ENCODE measurements at places on chromosomes 6 and 20.

DNA sequence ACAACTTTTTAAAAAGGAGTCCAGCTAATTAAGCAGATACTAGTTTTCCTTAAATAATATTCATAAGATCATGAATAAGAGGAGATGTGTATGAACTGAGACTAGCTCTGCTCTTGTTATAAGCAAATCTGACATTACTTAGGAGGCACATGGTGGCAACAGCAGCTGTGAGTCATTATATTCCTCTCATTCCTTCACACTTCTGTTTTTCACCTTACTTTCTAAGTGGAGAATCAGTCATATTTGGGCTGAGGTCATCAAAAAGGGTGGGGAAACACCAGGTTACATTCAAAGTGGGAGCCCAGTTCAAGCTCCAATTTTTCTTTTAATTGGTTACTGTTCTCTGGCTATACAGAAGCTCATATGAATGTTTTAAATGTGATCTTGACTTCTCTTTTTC, 6.0 kb upstream of the RIPPLY2 start:
- no peak for DNase-seq

- DNase-seq: no peak
Measured at GRCh38 chr20:51412951-51413481, 129.5 kb downstream of the NFATC2 start.

- DNase-seq: no peak
Measured at GRCh38 chr20:51469578-51470498, 72.7 kb downstream of the NFATC2 start.

GRCh38 chr20:17848249-17849048, 120.1 kb downstream of the SNX5 start:
- DNase-seq: no peak

DNA sequence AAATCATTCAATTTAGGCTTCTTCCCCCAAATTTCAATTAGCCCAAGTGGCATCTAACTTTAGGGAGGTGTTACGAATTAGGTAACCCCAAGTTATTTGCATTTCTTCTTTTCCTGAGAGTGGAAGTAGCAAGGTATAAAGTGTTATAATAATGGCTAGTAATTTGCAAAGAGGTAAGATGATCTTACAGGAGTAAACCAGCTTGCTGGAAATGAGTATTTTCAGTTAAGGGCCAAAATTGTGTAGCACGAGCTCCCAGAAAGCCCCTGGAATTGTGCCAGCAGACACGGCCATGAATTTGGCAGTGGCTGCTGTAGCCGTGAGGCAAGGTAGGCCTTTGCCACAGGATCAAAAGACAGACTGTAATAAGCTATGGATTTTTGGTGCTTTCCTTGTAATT, 38.0 kb downstream of the CITED2 start:
- no peak for DNase-seq

DNA sequence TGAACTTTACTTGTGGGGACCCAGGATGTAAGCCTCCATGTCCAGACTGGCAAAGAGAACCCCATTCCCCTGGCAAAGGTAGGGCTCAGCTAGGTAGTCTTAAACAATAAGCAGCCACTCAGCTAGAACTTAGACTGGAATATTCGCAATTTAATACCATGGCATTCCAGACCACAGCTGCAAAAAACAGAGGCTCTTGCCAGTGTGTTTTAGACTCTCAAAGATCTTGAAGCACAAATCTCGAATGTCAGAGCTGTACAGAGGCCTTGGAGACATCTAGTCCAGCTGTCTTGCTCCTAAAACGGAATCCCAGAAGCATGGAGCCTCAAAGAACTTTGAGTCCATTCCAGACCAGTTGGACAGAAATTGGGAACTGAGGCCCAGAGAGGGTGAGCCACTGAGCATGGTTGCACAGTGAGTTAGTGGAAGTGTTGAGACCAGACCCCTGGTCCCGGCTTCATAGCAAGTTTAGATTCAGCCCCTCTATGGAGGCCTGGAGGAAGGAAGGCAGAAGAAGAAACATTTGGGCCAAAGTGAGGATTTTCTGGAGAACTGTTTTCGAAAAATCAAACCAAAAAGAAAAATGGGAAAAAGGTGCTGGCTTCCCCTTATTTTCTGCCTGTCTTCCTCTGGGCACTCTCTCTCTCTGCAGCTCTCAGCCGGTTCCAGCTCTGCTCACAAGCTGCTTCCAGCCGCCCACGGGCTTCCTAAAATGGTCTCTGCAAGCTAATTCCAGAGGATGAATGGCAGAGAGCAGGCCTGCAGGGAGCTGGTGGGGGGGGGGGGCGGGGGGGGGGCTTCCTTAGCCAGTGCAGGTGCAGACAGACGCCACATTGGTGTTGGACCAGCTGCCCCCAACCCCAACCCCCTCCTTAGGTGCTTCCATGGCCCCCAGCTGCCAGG, 32.4 kb downstream of the AAR2 start:
- no peak for DNase-seq

DNA sequence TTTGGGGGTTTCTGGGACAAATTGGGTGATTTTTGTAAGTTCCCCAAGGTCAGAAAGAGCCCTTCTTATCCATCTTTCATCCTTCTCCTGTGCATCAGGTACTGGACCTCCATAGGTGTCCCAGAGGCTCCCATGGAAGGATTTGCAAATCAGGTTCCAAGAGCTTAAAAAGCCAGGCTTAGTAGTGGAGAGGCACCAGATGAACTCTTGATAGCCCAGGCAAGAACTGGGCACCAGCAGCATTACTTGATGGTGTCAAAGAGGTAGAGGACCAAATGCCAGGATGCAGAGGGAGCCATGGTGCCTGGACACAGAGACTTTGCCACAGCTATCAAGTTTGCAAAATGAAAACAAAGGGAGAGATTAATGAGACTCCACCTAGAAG, 20.9 kb upstream of the TRAM2 start:
- DNase-seq: no peak
